Stimulated activated naive CD8-positive, alpha-beta T cell treated with anti-CD3 and anti-CD28 coated beads, Interleukin-15, Interleukin-2, amounts not matched to agents 100 U/mL and 50 U/mL, for 24 hours (primary cell): ENCODE measurements at places on chromosomes 4 and X.

DNA sequence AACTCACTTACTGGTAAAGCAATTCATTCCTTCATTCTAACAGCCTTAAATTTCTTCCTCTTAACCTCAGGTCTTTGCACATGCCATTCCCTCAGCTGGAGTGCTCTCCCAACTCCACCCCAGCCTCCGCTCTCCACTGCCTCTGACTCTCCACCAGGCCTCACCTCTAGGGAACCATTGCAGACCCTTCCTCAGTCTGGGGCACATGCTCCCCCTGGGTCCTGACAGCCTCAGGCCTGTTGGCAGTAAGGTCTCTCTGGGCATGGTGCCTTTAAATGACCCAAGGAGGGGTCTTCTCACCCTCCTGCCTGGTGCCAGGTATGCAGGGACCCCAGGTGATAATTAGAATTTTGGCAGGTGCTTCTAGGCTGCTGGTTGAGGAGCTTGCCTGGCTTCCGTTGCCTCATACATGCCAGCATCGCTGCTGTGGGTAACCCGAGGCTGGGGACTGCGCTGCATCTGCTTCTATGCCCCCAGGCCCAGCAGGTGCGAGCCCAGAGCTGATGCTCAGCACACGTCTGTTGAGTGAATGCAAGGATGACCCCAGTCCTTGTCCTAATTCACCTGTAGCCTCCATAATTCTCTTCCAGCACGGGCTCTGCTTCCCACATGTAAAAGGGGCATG lies 27.5 kb upstream of the GPR78 start:
- no peak for DNase-seq

DNA sequence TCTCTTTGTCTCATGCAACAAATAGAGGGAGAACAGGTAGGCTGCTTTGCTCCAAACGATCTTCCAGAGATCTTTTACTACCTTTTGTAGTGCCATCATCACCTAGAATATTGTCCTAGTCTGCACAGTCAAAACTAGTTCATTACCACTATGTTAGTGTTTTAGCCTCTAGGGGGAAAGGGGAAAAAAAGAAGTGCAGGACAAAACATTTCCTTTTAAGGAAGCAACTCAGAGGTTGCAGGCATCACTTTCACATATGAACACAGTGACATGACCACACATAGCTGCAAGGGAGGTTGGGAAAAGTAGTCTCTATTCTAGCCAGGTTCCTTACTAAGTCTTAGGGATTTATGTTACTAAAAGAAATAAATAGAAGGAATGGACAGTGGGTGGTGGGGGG lies 39.3 kb upstream of the RAP2C start:
- no peak for DNase-seq

DNA sequence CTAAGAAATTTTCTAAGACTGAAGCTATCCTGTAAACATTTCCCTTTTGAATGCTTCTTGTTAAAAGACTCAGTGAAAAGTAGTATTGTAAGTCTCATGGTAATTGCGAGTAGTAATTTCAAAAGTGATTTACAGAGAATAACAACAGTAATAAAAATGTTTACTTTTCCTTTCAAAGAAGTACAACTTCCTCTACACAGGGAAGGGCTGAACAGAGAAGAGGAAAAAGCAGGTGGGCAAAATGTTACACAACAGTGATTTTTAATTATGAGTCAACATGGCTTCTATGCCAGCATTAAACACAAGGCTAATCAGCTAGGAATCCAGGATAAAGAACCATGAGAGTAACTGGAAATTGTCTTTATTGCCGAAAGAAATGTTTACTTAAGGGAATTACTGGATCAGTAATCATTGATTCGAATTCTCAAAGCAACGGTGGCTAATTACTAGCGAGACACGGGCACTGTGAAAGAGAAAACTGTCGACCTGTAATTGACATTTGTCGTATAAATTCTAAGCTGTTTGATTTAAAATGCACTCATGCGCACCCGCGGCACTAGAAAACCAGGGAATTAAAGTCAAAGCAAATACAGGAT lies 15.4 kb downstream of the UTP3 start:
- DNase-seq: no peak

DNA sequence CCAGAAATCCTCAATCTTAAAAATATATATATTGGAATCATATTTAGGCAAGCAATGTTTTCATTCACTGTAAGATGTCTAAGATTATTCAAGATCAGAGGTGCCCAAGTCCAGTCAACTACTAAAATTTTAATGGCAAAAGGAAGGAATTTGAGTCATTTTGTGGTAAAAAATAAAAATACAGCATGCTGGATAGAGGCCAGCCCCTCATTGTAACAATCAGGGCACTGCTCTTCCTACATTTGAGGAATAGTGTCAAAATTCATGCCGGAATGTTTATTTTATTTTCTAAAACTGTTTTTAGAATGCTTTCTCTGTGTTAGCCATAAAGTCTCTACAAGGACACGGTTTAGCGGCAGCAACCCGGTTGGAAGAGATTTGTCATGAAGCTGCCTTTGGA lies 49.9 kb upstream of the SRD5A3 start:
- no peak for DNase-seq

DNA sequence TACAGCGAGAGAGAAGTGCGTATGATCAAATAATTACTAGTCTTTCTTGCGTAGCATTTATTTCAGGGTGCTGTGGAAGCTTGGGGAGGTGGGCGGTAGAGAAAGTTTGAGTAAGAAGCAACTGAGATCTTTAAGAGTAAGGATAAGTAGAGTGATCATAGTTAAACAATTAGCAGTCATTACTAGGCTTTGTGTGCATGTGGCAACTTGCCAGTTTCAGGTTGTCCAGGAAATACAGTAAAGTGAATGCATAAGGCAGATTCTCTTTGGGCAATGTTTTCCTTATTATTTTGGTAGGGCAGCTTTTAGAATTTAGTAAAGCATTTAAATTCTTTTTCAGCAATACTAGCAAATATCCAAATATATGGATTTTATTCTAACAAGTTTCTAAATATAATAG lies 57.0 kb downstream of the HPGDS start:
- DNase-seq: no peak

- DNase-seq: no peak
Measured at GRCh38 chr4:168839758-168840391, 170.2 kb downstream of the CBR4 start.

GRCh38 chr4:70624226-70624793 lies 4.2 kb upstream of the ENAM start:
- no peak for DNase-seq

DNA sequence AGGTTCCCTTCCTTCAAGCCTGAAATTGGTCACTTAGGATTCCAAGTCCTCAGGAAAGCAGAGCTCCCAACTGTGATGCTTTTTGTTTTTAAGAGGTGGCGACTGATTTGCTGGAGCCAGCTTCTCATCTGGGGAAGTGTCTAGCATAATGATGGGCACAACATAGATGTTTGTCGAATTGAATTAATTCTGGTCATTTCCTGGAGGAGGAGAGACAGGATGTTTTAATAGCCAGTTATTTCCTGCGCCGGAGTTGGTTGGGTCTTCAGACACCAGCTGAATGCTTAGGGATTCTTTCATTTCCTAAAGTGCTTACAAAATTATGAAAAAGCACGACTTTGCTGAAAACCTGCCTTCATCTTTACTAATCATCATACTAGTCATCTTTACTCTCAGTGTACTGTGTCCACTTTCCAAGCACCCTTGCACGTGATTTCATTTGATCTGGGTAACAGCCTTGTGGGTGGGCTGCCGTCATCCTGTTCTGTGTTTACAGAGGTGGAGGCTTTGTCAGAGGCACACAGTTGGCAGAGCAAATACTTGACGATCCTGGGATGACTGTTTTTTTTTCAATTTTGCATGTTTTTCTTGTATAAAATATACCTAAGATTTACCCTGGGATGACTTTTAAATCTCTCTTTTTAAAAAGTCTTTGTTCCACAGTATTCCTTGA lies 49.5 kb downstream of the RGS12 start:
- DNase-seq: no peak

DNA sequence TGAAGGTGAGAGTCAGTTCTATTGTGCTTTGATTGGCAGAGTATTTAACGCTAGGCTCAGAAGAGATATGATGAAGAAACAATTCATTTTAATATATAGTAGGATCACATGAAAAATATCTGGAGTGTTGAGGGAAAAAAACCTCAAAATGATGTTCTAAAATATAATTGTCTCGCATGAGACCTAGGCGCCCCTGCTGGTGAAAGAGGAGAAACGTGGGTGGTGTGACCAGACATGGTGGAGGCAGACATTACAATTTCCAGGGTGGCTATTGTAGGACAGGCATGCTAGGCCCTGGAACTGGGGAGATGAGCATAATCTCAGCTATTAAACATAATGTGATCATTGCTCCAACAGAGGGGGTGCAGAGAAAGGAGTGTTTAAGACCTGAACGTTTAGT lies 210.0 kb downstream of the HS3ST1 start:
- DNase-seq: no peak

- no peak for DNase-seq
Measured at GRCh38 chr4:113071274-113071673, 21.8 kb downstream of the ANK2 start.

GRCh38 chr4:188826393-188826792 lies 687.2 kb downstream of the TRIML1 start:
- no peak for DNase-seq

DNA sequence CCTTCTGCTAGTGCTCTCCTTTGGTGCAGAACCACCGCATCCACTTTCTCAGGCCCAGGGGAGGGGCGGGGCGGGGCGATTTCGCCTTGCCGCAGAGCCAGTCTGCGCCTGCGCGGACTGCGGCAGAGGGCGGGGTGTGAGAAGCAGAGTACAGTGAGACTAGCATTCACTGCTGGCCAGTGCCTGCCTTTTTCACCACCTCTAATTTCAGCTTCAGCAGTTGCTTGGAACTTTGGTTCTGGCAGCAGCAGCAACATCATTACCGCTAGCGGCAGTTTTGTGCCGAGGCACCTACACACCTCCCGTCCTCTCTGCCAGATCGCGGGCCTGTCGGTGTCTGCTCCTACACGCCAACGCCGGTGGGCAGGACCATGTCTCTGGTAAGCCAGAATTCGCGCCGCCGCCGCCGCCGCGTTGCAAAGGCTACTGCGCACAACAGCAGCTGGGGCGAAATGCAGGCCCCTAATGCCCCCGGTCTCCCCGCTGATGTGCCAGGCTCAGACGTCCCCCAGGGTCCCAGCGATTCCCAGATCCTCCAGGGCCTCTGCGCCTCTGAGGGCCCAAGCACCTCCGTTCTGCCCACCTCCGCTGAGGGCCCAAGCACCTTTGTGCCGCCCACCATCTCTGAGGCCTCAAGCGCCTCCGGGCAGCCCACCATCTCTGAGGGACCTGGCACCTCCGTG lies at the start of gene MAGEE1:
TSS of gene MAGEE1 (plus strand) at position 151 of the 683 bp plus-strand sequence. CDS start at position 372, 221 bp downstream.
- peak; percentile 79 for DNase-seq

- no peak for DNase-seq
Measured at GRCh38 chr4:56052481-56052880, 103.7 kb downstream of the CEP135 start.

- no peak for DNase-seq
Measured at GRCh38 chr4:80798082-80798481, 232.4 kb upstream of the BMP3 start.

- no peak for DNase-seq
Measured at GRCh38 chr4:164997324-164997723, 19.9 kb upstream of the TRIM61 start.

DNA sequence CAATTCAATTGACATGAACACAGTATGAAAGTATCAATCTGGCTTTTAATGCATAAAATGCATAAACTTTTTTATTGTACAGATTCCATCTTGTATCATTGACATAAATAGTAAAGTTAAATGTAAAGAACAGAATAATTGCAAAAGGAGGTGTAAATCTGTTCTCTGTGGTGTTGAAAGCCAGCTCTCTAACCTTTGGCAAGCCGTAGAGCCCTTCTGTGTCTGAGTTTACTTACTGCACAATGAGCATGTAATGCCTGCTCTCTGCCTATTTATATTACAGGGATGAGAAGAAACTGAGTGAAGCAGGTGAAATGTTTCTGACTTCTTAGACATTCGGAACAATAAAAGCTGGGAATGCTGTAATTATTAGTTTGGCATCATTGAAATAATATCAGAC lies 389.3 kb upstream of the EPHA5 start:
- DNase-seq: no peak

DNA sequence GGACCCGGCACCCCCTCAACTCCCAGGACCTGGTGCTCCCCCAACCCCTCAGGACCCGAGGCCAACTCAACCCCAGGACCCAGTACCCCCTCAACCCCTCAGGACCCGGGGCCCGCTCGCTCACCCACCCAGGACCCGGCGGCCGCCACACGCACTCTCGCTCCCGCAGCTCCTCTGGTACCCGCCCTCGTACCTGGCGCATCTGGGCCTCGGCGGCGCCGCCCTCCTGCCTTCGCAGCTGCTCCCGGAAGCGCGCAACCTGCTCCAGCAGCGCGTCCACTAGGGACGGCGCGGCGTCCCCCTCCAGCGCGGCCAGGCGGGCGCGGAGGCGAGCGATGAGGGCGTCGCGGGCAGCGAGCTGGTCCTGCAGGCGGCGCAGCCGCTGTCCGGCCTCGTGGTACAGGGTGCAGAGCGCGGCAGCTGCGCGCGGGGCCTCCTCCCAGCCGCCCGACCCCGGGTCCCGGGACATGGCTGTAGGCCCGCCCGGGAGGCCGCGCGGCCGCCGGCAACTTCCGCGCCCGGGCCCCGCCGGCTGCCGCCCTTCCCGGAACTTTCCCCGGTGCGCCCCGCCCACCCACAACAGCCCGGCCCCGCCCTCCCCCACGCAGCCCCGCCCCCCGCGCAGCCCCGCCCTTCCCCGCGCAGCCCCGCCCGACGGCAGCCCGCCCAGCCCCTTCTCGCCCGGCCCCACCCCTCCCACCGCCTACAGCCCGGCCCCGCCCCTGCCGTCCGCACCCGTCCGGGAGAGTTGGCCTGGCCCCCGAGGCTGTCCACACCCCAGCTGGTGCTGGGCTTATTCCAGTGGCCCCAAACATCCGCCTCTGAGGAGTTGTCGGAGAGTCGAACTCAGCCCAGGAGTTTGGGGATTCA lies at the start of gene TNIP2:
TSS of gene TNIP2 (minus strand) at position 516 of the 870 bp plus-strand sequence. CDS start at position 469, 47 bp downstream.
- peak; percentile 84 for DNase-seq

DNA sequence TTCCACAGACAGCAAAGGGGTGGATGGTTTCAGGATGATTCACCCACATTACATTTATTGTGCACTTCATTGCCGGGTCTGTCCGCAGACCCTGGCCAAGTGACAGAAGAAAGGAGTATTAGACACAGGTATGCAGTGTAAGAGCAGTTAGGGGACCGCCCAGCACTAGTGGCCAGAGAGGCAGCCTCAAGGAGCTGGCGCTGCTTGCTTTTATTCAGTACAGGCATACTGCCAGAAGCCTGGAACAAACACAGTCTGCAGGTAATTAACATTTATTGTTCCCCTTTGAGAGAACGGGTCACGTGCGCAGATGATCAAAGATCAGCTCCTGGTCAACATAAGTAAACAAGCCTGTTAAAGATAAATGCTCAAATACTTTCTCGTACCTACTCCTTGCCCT lies 1639.0 kb upstream of the IGFBP7 start:
- no peak for DNase-seq

- DNase-seq: no peak
Measured at GRCh38 chrX:13835825-13836224, 18.9 kb upstream of the GPM6B start.

GRCh38 chr4:186957952-186958555 lies 234.4 kb upstream of the FAT1 start:
- DNase-seq: no peak

DNA sequence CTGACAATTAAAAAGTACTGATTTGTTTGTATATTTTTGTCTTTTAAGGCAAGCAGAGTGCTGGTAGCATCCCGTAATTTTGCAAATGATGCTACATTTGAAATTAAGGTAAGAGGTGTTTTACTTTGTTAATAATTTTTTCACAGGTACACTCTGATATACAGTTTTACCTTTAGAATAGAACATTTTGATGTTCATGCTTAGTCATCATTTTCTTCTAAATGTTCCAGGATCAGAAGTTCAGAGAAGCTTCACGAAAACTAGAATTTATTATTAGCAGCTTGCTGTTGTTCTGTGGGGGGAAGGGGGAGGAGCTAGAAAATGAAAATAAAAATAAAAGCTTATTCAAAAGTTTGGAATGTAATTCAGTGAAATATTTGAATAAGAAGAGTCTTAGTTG lies 5.5 kb downstream of the PDHA1 start:
- DNase-seq: no peak
